ENCODE measurements at places on chromosomes 6 and 20.

DNA sequence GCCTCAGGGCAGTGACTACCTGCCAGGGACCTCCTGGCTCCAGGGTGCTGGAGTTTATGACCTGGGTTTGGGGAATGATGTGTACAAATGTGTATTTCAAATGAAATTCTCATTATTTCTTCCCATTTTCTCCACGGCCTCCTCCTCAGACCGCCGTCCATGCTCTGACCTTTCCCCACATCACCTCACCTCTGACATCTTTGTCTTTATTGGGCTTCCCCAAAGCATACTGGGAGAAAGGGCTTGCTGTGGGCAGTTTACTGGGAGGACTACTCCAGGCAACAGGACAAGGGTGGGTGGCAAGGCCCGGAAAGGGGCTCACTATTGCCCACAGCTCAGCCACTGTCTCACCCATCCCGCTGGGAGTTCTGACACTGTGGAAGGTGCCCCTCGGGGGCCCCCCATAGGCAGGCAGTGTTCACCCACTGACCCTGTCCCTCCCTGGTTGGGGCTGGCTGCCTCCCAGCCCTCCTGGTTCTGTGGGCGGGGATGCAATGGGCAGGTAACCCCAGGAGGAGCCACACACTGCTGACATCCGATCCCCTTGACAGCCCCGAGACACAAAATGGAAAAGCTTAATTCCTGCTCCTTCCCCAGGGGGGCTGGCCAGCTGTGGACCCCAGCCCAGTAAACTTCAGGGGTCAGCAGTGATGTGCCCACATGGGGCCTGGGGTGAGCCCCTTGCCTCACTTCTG lies 39.8 kb upstream of the CST7 start:
- H3K27me3 ChIP-seq = no peaks in the 10 kb centered on the region
- no peaks in the 10 kb centered on the region for H3K4me1 ChIP-seq

DNA sequence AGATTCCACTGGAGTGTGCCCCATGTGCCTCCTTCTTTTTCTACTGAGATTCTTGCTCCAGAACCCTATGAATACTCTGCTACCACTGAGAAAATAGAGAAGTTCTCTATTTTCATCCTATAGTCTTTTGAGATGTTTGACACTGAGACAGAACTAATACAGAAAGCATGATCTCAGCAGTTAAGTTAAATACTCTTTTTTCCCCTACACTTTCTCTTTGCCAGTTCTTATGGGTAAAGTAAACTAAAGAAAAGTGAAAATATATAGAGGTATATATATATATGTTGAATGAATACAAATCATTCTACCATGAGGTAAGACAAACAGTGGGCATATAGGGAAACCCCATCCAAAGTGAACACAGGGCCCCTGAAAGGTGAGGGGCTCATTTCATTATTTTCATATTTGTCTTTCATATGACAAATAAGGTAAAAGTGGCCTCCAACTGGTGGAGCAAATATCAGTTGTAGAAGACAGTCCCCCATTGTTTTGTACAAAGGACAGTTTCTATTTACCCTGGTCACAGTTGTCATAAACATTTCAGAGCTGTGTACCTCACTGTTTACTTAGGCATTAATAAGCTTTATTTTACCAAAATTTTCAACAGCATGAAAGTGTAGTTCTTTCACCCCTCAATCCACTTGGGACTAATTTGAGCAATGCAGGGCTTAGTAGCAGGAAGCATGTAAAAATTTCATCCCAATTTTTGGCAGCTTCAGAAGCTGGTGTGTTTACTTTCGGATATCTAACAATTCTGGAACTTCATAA lies 188.3 kb upstream of the MARCKS start:
- H3K4me1 ChIP-seq = peaks cover 11% of the 10 kb centered on the region
- H3K27ac ChIP-seq = peak overlapping the region; percentile 34
- no peak for ATAC-seq
- H3K4me3 ChIP-seq = no peak overlapping the region
- no peaks in the 10 kb centered on the region for H3K27me3 ChIP-seq
- H3K36me3 ChIP-seq = no peaks in the 10 kb centered on the region

DNA sequence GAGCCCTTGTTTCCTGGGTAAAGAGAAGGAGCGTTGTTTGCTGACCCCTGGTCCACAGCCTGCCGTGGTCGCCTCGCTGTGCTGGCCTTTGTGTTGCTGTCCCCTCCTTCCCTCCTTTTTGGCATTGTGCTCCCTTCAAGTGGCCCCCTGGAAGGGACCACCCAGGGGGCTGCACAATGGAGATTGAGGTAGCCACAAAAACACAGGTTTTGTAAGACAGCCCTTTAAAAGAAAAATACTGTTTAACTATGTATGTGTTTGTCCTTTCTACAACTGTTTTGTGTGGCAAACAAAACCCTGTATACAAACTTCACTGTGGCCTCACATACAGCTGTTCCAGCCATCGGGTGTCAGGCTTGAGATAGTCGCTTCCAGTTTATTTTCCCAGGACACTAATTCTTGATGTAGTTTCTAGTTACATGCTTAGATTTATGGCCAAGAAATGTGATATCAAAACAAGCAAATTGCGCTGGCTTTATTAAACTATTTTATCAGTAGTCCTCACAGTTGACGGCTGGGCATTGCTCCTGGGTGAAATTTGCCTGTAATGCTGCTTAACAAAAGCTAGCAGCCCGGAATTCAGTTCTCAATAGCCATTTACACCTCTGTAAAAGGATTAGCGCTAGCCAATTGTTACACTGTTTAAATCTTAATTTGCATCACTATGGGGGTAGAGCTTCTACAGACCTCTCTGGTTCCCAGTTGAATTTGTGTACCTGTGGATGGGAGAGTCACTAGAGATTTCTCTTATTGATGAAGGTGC lies 64.1 kb downstream of the KIZ start:
- no peak overlapping the region for H3K4me3 ChIP-seq
- H3K4me1 ChIP-seq = no peaks in the 10 kb centered on the region
- H3K36me3 ChIP-seq = no peaks in the 10 kb centered on the region

DNA sequence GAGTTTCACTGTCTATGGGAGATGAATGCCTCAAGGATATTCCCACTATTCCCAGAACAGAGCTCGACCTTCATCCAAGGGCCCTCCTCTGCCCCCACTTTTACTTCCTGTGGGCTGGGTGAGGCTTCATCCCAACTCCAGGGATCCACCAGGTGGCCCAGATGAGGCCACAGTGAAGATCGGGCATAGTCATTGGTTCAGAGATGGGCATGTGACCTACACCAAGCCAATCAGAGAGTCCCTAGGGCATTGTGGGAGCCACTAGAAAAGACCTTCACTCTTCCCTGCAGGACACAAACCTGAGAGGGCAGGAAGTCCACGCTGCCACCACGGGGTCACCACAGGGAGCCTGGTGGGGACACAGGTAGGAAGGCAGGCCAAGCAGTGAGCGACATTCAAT lies 72.9 kb upstream of the SLC22A16 start:
- H3K4me3 ChIP-seq = no peak overlapping the region
- H3K36me3 ChIP-seq = no peaks in the 10 kb centered on the region
- no peak overlapping the region for H3K27ac ChIP-seq
- no peaks in the 10 kb centered on the region for H3K4me1 ChIP-seq

GRCh38 chr20:33433465-33434234 lies 9.9 kb downstream of the SNTA1 start:
- no peak overlapping the region for H3K4me3 ChIP-seq
- H3K27ac ChIP-seq = peak overlapping the region; percentile 58
- peak; percentile 58 for ATAC-seq
- no peaks in the 10 kb centered on the region for H3K4me1 ChIP-seq

DNA sequence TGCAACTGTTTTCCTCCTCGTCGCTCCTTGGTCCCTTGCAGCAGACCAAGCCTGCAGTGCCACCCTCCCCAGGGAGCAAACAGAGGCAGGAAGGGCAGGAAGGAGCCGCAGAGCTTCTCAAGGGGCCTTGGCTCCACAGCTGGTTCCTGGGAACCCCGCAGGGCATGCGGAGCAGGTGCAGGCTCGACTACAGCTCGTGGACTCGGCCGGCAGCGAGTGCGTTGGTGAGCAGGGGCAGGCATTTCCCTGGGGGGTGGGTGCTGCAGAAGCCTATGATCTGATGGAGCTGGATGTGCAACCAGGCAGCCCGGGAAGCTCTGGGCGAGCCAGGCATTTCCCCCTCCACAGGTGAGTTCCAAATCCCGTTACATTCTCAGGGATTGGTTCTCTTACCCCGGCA lies 37.1 kb downstream of the FRMD1 start:
- no peaks in the 10 kb centered on the region for H3K4me1 ChIP-seq
- ATAC-seq = no peak
- no peaks in the 10 kb centered on the region for H3K27me3 ChIP-seq
- no peaks in the 10 kb centered on the region for H3K36me3 ChIP-seq
- no peak overlapping the region for H3K27ac ChIP-seq

DNA sequence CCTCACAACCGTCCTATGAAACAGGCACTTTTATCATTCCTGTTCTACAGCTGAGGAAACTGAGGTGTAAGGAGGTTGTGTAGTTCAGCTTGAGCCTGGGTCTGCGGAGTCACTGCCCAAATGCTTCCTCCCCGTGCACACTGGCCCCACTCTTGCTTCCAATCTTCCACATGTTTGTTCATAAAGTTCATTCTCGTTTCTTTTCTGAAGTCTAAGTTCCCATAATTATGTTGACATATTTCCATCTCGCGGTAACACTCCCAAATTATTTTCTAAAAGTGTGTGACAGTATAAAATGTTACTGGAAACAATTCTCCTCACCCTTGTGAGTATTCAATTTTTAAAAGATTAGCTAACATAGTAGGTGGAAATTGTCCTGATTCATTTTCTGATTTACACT lies 106.9 kb downstream of the SLC22A3 start:
- H3K36me3 ChIP-seq = no peaks in the 10 kb centered on the region
- no peaks in the 10 kb centered on the region for H3K27me3 ChIP-seq
- ATAC-seq = no peak
- peaks cover 4% of the 10 kb centered on the region for H3K4me1 ChIP-seq

DNA sequence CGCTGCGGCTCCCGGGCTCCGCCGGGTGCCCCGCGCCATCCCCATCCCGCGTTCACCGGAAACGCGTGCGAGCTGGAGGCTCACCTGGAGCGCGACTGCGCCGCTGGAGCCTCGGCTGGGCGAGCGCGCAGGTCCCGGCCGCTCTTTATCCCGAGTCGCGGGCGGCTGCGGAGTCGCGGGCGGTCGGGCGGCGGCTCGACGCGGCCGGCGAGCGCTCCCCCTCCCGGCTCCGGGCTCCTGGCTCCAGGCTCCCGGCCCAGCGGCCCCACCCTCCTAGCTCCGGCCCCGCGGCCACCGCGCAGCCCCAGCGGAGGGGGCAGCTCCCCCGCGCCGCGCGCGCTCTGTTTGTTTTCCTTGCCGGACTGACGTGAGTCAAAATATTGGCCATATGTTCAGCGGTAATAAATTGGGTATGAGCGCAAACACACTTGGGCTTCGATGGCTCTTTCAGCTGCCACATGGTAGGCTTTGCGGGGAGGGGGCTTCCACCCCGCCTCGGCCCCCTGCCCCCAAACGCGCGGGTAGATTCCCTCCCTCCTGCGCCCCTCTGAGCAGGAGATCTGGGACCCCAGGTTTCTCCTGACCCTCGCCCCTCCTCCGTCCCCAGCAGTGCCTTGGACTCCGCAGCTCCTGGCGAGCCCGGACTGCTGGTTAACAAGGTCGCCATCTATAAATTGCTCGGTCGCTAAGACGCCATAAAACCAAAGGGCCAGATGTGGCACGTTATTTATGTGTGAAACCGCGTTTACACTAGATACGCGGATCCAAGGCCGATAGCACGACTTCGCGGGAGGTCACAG lies 8.8 kb upstream of the NKX2-2 start:
- no peak for ATAC-seq
- H3K36me3 ChIP-seq = no peaks in the 10 kb centered on the region
- no peak overlapping the region for H3K27ac ChIP-seq
- H3K4me1 ChIP-seq = peaks cover 28% of the 10 kb centered on the region
- H3K4me3 ChIP-seq = peak overlapping the region; percentile 10

DNA sequence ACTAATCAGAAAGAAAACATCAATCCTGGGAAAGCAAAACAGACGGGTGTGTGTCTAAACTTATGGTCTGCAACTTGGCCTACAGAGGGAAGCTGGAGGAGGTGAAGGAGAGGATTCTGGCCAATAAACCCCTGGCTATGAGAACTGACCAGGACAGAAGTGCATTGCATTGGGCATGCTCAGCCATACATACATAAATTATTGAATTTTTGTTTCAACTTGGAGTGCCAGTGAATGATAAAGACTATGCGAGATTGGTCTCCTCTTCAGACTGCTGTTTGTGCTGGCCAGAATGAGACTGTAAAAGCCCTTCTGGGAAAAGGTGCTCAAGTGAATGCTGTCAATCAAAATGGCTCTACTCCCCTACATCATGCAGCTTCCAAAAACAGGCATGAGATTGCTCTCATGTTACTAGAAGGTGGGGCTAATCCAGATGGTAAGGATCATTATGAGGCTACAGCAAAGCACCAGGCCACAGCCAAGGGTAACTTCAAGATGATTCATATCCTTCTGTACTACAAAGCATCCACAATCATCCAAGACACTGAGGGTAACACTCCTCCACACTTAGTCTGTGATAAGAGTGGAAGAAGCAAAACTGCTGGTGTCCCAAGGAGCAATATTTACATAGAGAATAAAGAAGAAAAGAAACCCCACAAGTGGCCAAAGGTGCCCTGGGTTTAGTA lies 17.4 kb downstream of the ADNP start:
- no peak overlapping the region for H3K4me3 ChIP-seq

DNA sequence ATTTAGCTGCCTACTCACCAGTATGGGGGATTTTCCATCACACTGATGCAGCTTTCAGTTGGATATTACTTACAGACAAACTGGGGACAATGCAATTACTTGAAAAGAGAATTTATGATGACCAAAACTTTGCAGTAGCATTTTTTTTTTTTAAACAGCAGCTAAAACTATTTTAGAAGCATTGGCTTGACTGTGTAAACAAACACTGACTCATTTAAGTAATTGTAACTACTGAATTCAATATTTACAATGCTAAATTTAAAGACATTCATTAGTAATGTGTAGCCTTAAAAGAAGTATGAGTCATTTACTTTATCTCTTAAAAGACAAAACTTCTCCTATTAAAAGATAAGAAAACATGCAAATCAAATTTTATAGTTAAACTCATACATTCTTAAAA lies 295.9 kb upstream of the FERMT1 start:
- no peaks in the 10 kb centered on the region for H3K4me1 ChIP-seq
- no peaks in the 10 kb centered on the region for H3K36me3 ChIP-seq
- no peak for ATAC-seq
- H3K4me3 ChIP-seq = no peak overlapping the region

DNA sequence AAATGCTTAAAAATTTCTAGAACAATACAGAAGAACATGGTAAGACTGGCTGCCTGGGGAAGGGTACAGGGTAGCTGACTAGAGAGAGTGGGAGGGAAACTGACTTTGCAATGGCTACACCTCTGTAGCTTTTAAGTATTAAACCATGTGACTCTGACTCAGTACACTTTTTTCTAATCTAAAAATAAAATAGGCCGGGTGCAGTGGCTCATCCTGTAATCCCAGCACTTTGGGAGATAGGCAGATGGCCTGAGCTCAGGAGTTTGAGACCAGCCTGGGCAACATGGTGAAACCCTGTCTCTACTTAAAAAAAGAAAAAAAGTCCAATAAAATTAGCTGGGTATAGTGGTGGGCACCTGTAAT lies 18.5 kb downstream of the ATP9A start:
- no peak overlapping the region for H3K4me3 ChIP-seq
- no peaks in the 10 kb centered on the region for H3K36me3 ChIP-seq
- H3K27me3 ChIP-seq = no peaks in the 10 kb centered on the region
- H3K4me1 ChIP-seq = peaks cover 56% of the 10 kb centered on the region
- ATAC-seq = no peak
